Gastroesophageal sphincter (tissue), 4 donors: ENCODE measurements at places on chromosomes 2 and 18. TPM values are rescaled to one million over a fixed set of nuclear protein-coding genes. Genes with fewer than 3 reads are reported as not detected.
A peak's percentile ranks its signal among the peaks of the same experiment; 100 is the strongest.

The RAD51AP2 gene
- total RNA-seq: not detected

DNA sequence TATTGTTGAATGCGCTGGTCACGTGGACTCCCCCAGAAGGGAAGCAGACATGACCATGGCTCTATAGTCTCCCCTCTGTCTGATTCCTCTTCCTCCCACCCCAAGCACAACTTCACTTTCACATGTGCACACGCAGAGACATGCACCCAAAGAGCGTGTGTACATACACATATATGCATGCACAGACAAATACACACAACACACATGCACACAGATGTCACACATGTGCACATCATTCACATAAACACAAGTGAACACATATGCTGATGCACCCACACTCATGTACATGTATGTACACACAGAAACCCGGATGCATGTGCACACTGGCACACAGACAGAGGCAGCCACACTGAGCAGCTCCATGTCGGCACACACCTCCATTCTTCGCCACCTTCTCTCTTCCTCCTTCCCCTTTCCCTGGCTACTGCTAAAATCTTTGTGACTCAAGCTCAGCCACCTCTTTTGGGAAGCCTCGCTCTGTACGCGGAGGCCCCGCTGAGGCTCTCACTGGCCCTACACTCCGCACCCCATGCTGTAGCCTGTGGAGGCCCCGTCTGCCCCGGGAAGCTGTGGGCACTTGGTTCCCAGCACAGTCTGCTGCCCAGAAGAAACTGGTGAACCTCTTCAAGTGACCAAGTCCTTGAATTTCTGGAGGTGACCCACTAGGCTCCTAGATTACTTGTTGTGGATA, 101.6 kb upstream of the TEX51 start:
- no peak for ATAC-seq

DNA sequence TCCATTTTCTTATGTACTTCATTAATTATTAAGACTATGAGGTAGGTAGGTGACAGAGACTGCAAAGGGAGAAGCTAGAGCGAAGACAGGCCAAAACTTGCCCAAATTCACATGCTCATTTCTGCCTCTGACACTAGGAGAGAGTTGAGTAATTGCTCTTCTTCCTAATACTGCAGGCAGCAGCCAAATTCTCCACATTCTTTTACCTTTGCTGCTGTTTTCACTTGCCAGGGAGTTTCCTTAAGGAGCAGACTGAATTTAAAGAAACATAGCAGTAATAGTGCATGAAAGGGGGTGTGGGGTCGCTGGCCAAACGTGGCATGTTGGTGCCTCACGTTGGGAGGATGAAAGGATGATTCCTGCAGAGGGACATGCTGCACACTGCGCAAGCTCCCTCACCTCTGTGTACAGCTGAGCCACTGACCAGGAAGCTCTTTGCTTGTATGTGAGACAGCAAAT, 12.3 kb downstream of the CRIM1 start:
- ATAC-seq: no peak

DNA sequence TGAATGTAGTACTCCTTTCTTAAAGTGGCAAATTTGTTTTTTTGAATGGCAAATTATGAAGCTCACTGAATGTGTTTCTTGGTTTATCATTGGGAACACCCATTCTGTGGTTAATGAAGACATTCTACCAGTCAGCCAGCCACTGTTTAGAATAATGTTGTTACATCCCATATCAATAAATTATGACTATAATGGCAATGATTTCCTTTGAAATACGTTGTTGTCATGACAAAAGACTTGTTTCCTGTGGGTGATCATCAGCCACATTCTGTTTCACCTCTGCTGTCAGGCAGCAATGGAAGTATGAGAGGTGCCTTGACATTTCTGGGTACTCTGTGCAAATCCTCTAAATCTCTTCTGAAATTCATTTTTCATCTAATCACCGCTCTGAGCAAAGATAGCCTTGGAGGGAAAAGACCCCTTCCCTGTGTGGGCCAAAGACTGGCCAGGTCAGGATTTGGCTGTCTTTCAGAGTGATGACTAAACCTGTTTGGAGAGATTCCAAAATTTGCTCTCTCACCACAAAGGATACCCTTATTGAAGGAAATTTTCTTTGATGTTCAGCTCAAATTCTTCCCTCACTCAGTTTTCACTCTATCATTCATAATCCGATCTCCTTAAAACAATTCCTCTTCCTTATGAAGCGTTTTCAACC, 869.2 kb downstream of the BCL11A start:
- ATAC-seq: no peak

DNA sequence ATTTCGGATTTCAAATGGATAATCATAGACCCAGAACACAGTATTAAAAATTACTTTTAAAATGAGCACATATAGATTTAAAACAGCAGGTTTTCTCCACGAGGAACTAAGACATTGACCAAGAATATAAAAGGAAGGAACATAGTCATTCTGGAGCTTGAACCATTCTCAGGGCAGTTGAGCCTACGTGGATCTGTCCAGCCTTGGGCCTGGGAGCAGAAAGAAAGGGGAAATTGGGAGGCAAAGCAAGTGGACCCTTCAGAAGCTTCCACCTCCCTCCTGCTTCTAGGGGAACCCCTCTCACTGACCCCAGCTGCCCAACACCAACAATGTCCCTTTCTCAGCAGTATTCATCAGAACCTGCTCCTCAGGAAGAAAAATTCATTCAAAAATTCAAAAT, 31.4 kb upstream of the TTC39C start:
- no peak for ATAC-seq

DNA sequence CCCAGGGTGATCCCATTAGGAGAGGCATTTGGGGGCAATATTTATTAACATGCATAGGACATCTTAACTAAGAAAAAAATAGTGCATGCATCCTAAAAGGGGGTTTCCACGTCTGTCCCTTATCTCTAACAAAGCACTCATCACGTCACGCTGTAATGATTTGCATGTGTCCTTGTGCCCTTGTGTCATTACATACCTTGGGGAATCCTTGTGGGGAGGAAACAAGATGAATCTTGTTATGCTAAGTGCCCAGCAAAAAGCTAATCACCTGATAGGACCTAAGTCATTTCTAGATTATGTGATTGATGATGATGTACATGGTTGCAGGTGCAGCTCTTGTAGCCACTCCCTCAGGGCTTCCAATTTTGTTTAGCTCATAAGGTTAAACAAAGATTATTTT, 250.9 kb downstream of the FBXO15 start:
- ATAC-seq: no peak

DNA sequence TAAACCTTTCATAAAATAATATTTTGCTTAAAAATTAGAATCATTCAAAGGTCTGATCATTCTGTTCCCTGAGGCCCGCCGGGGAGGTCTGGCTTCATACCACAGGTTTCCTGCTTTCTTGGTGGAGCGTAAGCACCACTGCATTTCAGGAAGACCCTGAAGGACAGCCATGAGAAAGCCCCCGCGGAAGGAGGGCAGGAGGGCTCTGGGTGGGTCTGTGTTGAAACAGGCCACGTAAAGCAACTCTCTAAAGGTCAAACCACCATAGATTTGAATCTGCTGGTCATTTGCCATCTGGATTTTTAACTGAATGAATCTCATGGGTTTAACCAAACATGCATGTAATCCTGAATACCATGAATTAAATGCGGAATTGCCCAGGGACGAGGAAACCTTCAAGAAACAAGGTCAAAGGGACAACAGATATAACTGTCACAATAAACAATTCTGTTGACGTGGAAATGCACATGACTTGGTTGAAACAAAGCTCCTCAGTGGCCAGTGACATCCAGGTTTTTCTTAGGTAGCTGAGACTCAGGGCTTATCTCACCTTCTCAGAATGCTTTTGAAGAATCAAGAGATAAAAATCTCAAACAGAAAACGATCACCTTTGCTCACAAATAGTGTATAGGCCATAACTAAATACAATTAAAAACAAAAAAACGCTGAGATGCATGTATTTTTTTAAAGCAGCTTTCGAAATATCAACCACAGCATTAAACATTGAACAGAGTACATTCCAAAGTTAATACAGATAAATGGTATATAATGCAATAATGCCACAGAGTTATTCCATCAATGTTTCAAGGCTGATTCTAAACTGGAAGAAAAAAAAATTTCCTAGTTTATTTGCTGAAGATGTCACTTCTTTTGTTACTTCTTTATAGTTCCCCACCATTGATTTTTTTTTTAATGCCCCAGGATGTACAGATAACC, 193.2 kb downstream of the BCL2 start:
- ATAC-seq: no peak

The AGXT gene
- not detected for total RNA-seq

DNA sequence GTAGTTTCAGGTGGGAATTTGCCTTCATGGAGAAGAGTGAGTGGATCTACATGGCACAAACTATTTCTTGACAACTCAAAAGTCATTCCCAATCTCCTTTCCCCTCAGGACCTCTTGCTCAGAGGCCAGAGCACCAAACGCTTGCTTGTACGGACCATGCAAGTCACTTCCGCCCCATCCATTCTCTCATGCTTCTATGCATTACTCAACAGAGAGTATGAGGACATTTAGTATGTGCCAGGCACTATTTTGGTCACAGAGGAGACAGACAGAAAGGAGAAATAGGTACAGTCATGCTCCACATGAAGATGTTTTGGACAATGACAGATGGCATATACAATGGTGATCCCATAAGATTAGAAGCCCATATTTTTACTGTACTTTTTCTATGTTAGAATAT, 117.5 kb downstream of the ACTR3 start:
- no peak for ATAC-seq

The TMEM37 gene
- total RNA-seq: 8.1 TPM

DNA sequence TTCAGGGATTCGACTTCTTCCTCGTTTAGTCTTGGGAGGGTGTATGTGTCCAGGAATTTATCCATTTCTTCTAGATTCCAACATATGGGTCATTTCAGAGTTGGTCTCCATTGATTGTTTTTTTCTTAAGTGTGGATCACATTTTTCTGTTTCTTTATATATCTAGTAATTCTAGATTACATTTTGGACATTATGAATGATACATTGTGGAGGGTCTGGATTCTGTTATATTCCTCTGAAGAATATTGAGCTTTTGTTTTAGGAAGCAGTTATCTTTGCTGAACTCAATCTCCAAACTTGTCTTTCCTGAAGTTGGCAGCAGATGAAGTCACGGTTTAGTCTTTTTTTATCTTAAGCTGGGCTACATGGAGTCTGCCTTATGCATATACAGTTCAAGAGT, 9.3 kb downstream of the FAM228B start:
- no peak for ATAC-seq

DNA sequence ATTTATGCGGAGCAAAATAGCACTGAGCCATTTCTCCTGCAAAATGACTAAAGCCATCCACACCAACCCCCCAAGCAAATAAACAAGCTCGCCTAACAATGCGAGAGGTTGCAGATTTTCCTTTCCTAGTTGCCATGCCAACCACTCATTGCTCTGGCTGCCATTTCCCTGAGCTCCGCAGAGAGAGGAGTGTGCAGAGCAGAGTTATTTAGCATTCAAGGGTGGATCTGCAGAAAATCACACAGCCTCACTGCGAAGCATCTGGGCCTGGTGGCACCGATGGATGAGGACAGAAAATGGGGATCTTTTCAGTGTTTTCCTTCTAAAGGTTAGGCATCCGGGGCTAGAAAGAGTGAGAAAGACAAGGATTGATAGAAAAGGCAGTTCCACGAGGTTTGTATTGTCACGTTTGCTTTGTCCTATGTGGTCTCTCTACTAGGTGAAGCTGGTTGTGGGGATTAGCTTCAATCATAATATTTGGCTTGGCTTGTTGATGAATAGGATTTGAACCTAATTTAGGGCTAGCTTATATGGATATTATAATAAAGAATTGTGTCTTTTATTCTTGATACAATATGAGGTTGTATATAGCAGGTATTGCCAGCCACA, 110.2 kb upstream of the UNC80 start:
- ATAC-seq: no peak

GRCh38 chr18:13597068-13597467, 129.3 kb downstream of the FAM210A start:
- ATAC-seq: no peak

GRCh38 chr18:63617049-63617914, 26.8 kb downstream of the SERPINB4 start:
- ATAC-seq: no peak

DNA sequence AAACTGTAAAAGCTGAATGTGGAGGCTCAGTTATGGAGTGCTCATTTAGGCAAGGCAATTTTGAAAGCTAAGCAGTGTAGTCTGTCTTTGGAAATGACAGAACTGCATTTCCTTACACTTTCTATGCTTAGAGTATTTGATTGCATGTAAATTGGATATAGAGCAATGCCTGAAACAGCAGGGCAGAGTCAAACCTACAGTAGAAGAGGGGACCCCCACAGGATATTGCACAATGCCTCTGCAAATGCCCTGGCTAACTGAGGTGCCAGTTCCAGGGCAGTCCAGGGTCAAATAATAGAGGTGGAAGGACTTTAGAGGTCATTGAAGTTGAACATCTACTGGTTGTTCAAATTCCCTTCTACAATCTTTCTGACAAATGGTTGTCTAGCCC, 2.2 kb downstream of the TMEM178A start:
- ATAC-seq: no peak

The POTEE gene
- not detected for total RNA-seq

- ATAC-seq: no peak
Observed at GRCh38 chr2:128684523-128684922, 365.9 kb upstream of the HS6ST1 start.

DNA sequence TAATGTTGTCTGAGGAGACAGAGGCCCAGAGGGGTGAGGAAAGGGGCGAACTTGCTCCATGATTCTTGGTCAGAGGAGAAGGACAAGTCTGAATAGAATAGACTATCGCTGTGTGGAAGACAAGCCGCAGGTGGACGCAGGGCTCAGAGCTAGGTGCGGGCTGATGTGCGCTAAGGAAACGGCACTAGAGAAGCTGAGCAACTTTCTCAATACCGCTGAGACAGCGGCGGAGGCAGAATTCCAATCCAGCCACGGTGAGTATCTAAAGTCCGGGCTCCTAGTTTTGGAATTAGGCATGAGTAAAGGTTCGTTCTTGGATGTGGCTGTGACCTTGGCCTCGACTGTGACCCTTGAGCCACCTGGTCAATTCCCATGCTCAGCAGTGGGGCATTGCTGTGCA, 47.8 kb downstream of the CAPN13 start:
- no peak for ATAC-seq

- ATAC-seq: peak; percentile 25
Observed at GRCh38 chr18:74242438-74243096, 49.2 kb downstream of the CYB5A start.

- no peak for ATAC-seq
Observed at GRCh38 chr2:101698844-101699754, 1.6 kb downstream of the MAP4K4 start.
